Caco-2 (cell line): ENCODE measurements at places on chromosomes 12 and 14. TPM values are rescaled to one million over a fixed set of nuclear protein-coding genes. Genes with fewer than 3 reads are reported as not detected.

Gene DCAF11
- 58.1 and 65.9 TPM in 2 replicates for total RNA-seq

Gene TAS2R10
- total RNA-seq = 0.29 and 0.30 TPM in 2 replicates

Gene CFAP251
- total RNA-seq = 1.2 and 1.5 TPM in 2 replicates

Gene C14orf132
- 0.05 and 0.20 TPM in 2 replicates for total RNA-seq

Gene FGF23
- total RNA-seq = 0.16 TPM in 1 of 2 replicates, not detected in the other

Gene RFX4
- not detected in 2 replicates for total RNA-seq

Gene KCNH5
- 0.09 TPM in 1 of 2 replicates, not detected in the other for total RNA-seq

Gene INSM2
- 0.14 TPM in 1 of 2 replicates, not detected in the other for total RNA-seq

Gene NRIP2
- total RNA-seq = not detected in 2 replicates

- no peaks in the 10 kb centered on the region for H3K4me1 ChIP-seq
- H3K4me3 ChIP-seq = no peak overlapping the region
- no peaks in the 10 kb centered on the region for H3K27me3 ChIP-seq
Observed at GRCh38 chr14:48023881-48024280, 348.5 kb upstream of the MDGA2 start.

DNA sequence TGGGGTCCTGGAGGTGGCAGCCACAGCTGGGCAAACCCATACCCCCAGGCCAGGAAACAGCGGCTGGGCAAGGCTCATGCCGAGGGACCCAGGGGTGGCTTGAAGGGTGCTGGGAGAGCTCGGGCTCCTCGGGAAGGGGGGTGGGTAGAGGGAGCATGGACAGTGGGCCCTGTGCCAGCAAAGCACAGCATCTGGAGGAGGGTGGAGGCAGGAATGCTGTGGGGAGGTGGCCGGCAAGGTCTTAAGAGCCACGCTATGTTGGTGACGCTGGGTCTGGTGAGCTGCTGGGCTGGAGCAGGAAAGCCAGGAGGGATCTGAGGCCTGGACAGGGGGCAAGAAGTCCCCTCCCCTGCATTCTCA, 48.2 kb upstream of the DLK1 start:
- H3K4me1 ChIP-seq = no peaks in the 10 kb centered on the region
- no peak for DNase-seq
- H3K36me3 ChIP-seq = no peaks in the 10 kb centered on the region
- no peaks in the 10 kb centered on the region for H3K27me3 ChIP-seq

GRCh38 chr14:54200726-54201125, 196.1 kb upstream of the CDKN3 start:
- peaks cover 9% of the 10 kb centered on the region for H3K4me1 ChIP-seq
- no peak for DNase-seq
- no peaks in the 10 kb centered on the region for H3K36me3 ChIP-seq
- no peak overlapping the region for H3K4me3 ChIP-seq

DNA sequence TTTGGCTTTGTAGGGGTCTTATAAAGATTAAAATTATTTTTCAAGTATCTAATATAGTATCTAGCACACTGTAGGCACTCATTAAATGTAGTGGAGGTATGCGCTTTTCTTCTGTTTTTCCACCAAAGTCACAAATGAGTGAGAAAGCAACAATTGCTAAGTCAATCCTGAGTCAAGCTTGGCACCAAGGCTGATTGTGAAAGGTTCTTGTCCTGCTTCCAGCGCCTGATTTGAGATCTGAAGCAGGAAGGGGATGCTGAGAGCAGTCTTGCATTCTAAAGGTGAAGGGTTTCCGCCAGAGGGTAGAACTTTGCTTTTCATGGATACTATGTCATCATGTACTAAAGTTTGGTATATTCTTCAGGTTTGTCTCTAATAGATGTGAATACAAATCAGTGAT, 64.9 kb upstream of the DAAM1 start:
- no peaks in the 10 kb centered on the region for H3K4me1 ChIP-seq
- no peak overlapping the region for H3K4me3 ChIP-seq
- H3K27ac ChIP-seq = no peak overlapping the region
- H3K36me3 ChIP-seq = no peaks in the 10 kb centered on the region
- no peak for DNase-seq

DNA sequence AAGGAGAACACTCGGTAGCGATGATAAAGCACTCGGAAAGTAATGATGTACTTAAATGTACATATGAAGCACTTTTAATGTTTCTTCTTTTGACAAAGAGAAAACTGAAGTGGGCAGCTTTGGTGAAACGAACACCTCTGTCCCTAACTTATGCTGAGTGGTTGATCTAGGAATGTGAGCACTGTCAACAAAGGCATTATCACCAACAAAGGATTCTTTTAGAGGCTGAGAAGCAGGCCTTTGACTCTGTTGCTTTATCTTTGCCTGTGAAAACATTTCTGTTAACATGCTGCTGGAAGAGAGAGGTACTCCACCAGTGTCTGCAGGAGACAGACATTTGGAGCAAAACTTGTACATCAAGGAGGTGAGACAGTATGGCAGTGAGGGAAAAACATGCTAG, 103.2 kb upstream of the VRK1 start:
- H3K4me3 ChIP-seq = no peak overlapping the region
- H3K27ac ChIP-seq = no peak overlapping the region
- H3K4me1 ChIP-seq = no peaks in the 10 kb centered on the region
- DNase-seq = no peak
- no peaks in the 10 kb centered on the region for H3K36me3 ChIP-seq

DNA sequence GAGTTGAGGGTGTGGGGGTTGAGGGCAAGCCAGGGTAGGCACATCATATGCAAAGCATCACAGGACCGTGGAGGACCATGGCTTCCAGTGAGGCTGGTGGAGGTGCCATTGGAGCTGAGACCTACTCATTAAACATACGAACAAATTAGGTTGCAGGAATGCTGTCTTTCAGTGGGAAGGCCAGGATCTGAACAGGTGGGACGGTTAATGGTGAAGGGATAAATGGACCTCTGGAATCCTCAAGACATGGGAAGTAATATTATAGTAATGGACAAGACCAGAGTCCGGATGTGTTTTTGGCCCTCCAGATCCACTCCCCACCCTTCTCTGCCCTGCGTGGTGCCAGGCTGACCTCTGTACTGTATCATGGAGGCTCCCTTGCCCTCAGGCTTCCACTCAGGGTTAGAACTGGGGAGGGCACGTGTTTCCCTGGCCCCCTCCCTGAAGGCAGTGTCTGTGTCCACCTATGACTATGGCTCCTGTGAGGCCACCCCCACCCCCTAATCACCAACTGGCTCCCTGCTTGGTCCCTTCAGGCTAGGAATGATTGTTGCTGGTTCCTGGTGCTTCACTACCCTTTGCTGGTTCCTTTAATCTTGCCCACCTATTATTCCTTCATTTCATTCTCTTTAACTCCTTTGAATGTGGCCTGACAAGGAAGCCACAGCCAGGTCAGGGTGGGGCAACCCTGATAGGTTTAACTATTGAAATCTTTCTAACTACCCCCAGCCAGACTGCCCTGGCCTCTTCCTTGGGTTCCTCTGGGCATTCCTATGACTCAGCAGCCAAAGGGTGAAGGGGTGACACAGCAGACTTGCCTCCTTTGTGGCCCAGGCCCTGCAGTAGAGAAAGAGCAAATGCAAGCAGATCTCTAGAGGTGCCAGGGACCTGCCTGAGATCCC, 10.7 kb downstream of the DHRS2 start:
- no peaks in the 10 kb centered on the region for H3K27me3 ChIP-seq
- no peaks in the 10 kb centered on the region for H3K4me1 ChIP-seq
- H3K36me3 ChIP-seq = no peaks in the 10 kb centered on the region

DNA sequence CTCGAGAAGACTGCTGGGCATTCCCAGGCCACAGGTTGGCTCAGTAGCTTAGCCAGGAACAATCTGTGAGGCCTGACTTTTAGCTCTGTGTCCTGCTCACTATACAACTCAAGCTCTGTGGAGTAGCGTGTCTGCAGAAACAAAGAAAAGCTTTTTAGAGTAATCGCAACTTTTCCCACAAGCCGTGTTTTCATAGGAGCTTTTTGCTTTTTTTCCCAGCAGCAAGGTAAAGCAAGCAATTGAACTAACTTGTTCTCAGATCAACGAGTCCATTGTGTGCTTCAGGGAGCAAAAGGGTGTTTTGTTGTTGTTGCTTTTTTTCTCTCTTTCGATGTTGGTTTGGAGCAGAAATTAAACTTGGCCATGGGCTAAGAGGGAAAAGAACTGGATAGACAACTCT, 97.3 kb upstream of the BCL2L14 start:
- no peak overlapping the region for H3K27ac ChIP-seq
- no peak overlapping the region for H3K4me3 ChIP-seq
- H3K36me3 ChIP-seq = no peaks in the 10 kb centered on the region
- H3K27me3 ChIP-seq = no peaks in the 10 kb centered on the region; the same call in 1 of the 2 replicates
- H3K4me1 ChIP-seq = no peaks in the 10 kb centered on the region

DNA sequence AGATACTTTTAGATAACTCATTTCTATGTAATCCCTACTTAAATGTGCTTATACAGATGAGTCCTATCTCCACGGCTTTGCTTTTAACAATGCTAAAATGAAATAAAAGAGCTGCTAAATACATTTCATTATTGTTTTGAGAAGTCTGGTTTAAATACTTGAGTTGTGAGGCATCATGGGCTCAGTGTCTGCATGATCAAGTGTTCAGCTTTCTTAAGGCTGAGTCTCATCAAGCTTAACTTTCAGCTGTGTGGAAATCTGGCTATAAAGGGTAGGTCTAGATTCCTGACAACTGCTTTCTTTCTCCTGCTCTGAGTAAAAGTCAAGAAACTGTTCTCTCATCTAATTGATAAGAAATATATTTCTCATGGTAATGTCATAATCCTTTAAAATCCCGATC, 235.4 kb downstream of the FSCB start:
- no peak for DNase-seq
- H3K36me3 ChIP-seq = no peaks in the 10 kb centered on the region
- no peaks in the 10 kb centered on the region for H3K27me3 ChIP-seq
- peaks cover 6% of the 10 kb centered on the region; the same call in 1 of the 2 replicates for H3K4me1 ChIP-seq

DNA sequence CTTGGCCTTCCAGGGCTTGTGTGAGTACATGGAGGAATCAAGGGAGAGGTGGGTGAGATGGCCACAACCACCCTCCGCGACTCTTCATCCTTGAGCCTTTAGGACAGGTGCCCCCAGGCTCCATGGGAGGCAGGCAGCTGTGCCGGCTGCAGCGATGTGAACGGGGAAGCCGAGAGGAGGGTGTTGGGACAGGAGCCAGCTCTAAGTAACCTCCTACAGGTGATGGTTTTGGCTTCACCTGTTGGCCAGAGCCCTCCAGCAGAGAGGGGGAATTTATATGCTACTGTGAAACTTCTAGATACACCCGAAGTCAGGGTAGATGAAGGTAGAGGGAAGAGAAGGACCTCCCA, 132.2 kb upstream of the HIF1A start:
- no peak for DNase-seq
- no peak overlapping the region for H3K4me3 ChIP-seq
- H3K36me3 ChIP-seq = no peaks in the 10 kb centered on the region
- peak overlapping the region; percentile 94 for H3K27ac ChIP-seq
- no peaks in the 10 kb centered on the region for H3K27me3 ChIP-seq

DNA sequence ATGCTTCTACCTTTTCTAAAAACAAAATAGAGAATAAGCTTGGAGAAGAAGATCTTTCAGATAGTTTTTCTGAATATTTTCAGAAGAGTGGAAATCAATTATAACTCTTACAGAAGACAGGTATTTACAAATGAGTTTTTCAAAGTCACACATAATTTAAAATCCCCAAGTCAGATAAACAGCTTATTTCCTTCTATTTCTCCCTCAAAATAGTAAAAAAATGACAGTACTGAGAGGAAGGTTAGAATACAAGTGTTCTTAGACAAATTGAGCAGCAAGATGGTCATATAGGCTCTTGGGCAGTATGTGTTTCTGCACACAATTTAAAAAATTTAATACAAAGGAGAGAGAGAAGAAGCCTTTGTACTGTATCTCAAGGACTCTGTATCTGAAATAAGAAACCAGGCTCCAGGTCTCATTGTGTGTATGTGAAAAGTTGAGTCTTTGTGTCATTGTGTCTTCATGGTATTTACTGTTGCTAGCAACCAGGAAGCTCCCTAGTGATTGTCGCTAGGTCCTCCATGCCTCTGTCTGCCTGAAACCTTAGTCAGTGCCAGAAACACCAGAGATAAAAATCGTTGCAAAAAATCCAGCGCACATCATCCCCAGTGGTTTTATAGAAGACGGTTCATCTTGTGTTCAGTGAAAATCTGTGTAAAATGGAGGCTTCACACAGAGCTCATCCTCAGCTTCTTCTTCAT, 12.9 kb upstream of the TUBA1A start:
- H3K36me3 ChIP-seq = no peaks in the 10 kb centered on the region
- DNase-seq = peak; percentile 14
- no peaks in the 10 kb centered on the region for H3K4me1 ChIP-seq
- H3K27ac ChIP-seq = no peak overlapping the region

DNA sequence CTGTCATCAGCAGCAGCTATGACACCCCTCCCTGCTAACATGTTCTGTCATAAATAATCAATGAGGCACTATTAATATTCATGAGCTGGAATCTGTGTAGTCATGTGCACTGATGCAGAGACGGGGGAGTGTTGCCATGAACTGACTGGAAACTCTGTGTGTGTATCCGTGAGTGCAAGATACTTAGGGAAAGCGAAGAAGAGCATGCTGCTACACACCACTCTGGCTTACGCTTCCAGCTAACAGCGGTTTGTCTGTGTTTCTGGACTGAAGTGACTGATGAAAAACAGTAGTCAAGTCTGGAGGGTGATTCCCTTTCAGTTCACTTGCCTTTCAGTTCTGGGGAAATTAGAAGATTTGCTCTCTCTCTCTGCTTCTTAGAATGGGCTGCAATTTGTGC, 249.4 kb downstream of the PDZRN4 start:
- H3K4me1 ChIP-seq = no peaks in the 10 kb centered on the region
- no peak overlapping the region for H3K27ac ChIP-seq
- DNase-seq = no peak
- no peaks in the 10 kb centered on the region for H3K36me3 ChIP-seq

- no peak overlapping the region for H3K27ac ChIP-seq
- H3K27me3 ChIP-seq = no peaks in the 10 kb centered on the region
- DNase-seq = no peak
- no peaks in the 10 kb centered on the region for H3K4me1 ChIP-seq
Observed at GRCh38 chr12:65274602-65275272, 3.7 kb upstream of the MSRB3 start.

- H3K27ac ChIP-seq = no peak overlapping the region
- no peaks in the 10 kb centered on the region for H3K36me3 ChIP-seq
- H3K4me1 ChIP-seq = peaks cover 32% of the 10 kb centered on the region
- no peaks in the 10 kb centered on the region for H3K27me3 ChIP-seq
- DNase-seq = no peak
- no peak overlapping the region for H3K4me3 ChIP-seq
Observed at GRCh38 chr12:45708901-45709300, 20.6 kb upstream of the ARID2 start.

GRCh38 chr12:11676052-11676451, 26.6 kb downstream of the ETV6 start:
- H3K4me3 ChIP-seq = no peak overlapping the region
- DNase-seq = no peak
- H3K36me3 ChIP-seq = no peaks in the 10 kb centered on the region
- H3K27ac ChIP-seq = no peak overlapping the region
- H3K4me1 ChIP-seq = no peaks in the 10 kb centered on the region

DNA sequence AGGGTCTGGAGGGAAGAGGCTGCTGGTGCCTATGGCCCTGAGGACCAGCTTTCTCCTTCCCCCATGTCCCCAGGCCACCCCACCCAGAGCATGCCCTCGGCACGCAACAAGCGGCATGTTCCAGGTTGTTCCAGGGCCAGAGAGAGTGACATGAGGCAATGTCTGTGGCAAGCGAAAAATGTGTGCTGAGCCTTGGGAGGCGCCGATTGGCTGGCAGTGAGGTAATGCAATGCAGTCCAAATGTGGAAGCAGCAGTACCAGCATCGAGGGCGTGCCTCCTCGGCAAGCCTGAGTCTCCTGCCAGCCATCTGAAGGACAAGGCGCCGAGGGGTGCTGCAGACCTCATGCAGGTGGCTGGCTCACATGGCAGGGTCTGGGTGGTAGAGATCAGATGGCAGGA, 423.8 kb downstream of the NRXN3 start:
- H3K27me3 ChIP-seq = no peaks in the 10 kb centered on the region
- no peak overlapping the region for H3K27ac ChIP-seq
- H3K36me3 ChIP-seq = no peaks in the 10 kb centered on the region
- no peak for DNase-seq
- no peak overlapping the region for H3K4me3 ChIP-seq
